ENCODE measurements at places on chromosomes 11 and 22.
A peak's percentile ranks its signal among the peaks of the same experiment; 100 is the strongest.

GRCh38 chr22:48353116-48353947 lies 1474.3 kb downstream of the BRD1 start:
- DNase-seq = no peak

DNA sequence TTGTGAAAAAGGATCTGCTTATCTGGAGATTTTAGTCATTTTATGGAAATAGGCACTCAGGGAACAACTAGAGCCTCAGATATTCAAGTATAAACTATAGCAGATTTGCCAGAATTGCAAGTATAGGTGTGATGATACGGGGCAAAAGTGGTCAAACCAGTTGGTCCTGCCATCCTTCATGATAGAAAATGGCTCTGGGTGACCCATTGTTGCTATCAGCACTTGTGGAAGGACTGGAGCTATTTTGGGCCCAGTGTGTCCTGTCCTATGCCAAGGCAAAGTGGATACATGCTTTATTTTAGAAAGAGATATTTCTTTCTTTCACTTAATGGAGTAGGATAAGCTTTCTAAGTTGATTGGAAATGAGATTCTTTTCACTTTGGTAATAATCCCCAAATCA lies 85.2 kb downstream of the PPP6R3 start:
- no peak for DNase-seq

DNA sequence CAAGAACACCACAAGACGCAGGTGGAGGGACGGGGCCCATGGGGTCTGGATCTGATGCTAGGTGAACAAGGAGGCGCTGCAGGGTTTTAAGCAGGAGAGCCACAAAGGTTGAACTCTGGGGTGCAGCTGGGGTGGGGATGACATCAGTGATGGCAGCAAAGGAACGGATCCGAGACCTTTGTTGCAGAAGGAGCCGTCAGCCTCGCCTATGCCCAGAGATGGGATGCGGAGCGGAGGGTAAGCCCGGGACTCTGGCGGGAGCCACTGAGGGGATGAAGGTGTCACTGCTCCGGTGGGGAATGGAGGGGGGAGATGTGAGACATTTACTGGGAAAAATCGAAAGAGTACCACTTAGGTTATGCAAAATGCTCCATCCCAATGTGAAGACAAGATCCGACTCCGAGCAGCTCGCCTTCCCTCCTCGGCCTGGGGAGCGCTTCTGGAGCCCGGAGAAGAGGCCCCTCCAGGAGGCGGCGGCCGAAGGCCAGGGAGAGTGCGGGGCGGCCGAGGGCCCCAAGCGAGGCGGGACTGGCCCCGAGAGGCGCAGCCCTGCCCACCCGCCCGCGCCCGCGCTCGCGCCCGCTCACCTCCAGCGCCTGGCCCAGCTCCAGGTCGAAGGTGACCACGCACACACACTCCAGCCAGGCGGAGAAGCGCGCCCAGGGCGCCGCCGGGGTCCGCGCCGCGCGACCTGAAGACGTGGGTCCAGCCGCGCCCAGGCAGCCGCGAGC lies 422 bp downstream of the DENND6B start:
- no peak for DNase-seq

DNA sequence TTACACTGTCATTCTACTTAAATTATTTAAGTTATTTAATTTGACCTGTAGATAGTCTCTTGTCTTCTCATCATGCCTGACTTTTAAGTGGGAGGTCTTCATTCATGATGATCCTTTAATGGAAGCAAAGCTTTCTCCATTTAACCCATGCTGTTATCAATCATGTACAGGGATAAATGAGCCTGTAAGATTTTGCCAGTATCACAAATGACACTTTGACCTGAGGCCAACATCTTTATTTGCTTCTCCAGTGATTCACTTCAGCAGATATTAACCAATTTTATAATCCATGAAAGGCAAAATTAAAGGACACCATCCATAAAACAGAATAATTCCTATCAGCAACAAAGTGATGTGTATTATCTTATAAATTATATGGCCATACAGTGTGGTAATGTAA lies 7.7 kb downstream of the CCDC73 start:
- no peak for DNase-seq

- DNase-seq = peak; percentile 31
These were observed 585 bp downstream of the CYB5R3 start for GRCh38 chr22:42648368-42649245.

DNA sequence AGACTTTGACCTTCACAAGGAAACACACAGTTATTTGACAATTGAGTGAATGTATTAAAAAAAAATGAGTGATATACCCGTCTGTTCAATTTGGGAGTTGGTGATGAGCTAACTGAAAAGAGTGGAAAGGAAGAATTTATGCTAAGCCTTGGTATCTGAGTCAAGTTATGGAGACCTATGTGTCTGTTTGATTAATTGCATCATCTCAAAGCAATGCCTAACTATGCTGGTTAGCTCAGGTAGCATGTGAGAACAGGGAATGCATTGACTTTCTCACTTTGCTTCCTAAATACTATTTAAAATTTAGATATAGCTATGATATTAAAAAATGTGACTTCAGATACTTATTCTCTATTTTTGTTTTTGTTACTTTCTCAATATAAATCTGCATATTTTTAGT lies 110.5 kb downstream of the DDX10 start:
- no peak for DNase-seq

DNA sequence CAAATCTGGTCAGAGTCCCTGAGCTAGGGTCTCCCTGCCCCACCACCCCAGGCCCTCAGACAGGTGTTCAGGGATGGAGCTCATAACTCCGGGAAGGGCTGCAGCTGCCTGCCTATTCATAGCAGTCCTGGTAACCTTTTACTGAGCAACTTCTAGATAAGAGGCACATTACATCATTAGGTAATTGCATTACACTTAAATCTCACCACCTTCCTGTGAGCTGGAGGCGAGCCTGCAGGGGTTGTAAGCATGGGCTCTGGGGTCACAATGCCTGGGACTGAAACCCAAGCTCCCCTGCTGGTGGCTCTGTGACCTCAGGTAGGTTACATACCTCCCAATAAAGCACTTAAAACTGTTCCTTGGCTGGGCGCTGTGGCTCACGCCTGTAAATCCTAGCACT lies 22.5 kb downstream of the TP53I11 start:
- no peak for DNase-seq

GRCh38 chr22:30829901-30830550 lies 135.4 kb downstream of the OSBP2 start:
- DNase-seq = no peak

DNA sequence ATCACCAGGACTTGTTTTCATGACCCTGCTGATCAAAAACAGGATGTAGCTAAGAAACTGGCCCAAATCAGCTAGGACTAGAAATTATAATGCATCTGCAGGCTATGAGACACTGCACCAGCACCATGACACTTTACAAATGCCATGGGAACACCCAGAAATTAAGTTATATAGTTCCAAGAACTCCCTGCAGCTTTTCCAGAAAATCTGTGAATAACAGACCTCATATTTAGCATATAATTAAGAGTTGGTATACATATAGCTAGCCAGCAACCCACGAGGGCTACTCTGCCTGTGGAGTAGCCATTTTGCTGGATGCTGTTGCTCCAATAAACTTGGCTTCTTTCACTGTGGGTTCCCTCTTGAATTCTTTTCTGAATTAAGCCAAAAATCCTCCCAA lies 101.0 kb downstream of the PGR start:
- no peak for DNase-seq

- no peak for DNase-seq
These were observed 91.5 kb upstream of the BLID start for GRCh38 chr11:122207505-122207904.

DNA sequence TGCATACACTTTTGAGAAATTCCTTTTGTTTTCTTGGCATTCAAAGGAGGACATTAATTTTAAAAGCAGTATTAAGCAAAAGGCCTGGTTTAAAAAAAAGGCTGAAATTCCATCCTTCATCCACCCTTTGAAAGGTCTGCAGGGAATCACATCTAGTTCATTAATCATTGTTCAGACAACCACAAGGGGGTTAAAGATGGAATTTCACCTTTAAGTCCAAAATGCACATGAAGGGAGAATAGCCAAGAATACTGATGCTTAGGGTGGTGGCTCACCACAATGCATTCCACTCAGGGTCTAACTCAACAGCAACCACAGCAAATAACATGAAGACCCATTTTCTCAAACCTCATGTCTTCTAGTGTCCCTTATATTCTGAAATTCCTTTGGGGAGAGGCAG lies 256.9 kb downstream of the CADM1 start:
- no peak for DNase-seq

DNA sequence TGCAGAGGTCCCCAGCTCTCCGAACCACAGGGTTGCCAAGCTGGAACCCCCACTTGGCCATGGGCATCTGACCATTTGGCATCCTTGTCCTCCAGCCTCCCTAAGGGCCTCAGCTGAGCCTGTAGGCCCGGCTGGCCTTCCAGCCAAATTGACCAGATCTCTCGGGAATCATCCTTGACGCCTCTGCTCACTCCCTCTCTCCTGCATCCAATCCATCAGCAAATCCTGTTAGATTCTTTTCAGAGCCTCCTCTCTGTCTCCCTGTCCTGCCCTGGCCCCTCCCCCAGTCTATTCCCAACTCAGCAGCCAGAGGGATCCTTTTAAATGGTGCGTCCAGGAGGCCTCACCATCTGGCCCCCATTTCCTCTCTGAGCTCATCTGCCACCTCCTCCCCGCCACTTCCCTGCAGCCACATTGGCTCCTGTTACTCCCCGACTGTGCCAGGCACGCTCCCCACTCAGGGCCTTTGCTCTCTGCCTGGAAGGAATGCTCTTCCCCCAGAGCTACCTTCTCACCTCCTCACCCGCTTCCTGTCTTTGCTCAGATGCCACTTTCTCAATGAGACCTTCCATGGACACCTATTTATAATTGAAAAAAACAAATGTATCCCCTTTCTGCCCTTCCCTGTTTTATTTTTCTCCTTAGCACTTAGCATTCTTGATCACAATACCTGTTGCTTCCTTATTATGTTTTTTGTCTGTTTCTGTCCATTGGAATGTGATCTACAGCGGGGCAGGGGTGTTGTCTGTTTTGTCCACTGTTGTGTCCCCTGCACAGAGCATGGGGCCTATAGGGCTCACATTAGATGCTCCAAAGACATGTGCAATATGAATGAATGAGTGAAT lies 78.1 kb downstream of the NFAM1 start:
- no peak for DNase-seq

GRCh38 chr11:97738751-97739150 lies 1282.0 kb upstream of the CNTN5 start:
- DNase-seq = no peak

DNA sequence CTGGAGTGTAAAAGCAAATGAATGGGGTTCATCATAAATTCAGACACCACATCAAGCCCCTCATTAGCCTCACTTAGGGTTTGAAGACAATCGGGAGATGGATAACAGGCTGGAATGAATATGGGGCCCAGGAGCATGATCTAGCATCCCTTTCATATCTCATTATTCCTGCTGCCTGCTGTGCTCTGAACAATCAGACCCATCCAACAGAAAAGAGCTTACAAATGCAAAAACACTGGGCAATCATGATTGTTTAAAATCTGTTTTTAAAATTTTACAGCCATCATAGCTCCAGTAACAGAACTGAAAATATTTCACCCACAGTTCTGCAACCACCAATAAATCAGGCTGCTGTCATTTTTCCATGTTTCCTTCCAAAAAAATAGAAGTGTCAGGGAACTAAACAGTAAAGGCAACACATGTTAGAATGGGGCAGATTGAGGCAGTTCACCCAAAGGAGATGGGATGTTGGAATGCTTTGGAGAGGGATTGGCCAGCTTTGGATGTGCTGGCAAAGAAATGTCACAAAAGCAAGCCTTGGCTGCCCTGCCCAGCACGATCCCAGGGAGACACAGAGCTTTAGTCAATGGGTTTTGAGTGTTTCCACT lies 47.8 kb upstream of the BMAL1 start:
- no peak for DNase-seq

DNA sequence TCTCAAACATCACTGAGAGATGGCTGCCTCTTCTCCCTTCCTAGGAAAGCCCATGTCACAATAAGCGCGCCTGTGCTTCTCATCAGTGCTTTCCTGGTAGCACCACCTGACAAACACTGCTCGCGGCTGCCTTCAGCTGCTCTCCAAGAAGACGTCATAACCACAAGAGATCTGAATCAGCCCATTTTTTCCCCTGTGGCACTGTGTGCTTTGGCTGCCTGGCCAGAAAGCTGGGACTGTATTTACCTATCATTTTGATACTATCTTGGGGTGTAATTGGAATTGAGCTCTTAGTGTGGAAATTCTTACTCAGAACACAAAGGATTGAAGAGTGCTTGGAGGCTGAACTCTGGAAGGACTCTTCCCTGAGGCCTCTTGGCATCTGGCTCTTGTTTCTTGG lies 50.3 kb upstream of the EHF start:
- DNase-seq = no peak

DNA sequence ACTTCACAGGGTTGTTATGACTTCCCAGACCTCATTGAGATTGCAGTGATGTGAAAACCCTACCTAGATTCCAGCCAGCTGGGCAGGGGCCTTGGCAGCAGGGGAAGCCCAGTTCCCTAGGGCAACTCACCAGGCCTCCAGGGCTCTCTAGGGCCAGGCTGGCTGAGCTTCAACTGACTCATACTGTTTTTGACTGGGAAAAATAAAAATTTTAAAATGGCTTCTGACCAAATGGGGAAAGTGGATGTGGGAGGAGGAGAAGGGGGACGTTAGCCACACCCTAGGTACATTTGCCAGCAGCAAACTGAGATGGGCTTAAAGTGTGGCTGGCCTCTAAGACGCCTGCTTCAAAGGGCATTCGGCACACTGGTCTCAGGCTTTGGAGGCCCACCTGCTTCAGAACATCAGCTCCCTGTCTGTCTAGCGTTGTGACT lies 39.0 kb downstream of the BMAL1 start:
- no peak for DNase-seq

DNA sequence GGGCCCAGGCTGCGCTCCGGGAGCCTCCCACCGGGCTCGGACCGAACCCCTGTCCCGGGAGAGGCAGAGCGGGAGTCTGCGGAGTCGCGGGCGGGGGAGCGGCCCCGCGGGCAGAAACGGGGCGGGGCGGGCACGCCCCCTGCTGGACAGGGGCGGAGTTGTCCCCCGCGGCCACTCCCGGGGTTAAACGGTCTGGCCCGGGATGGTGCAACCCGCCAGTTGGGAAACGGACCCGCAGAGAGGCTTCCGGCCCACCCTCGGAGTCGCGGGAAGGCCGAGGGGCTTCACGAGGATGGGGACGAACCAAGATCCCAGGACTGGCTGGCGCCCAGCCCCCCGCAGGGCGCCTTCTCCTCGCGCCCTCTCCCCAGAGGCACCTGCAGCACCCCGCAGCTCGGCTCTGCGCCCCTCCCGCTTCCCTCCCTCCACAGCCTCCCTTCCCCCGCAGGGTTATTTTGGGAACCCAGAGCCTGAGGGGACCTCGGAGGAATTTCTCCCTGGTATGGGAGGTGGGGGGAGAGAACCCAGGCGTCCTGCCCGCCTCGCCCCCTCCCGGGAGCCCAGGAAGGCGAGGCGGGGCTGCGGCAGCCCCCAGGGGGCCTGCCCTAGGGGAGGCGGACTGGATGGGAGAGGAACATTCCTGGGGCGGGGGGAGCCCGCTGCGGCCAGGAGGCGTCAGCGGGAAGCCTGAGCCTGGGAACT lies 902 bp downstream of the RASGRP2 start:
- peak; percentile 60 for DNase-seq
